ENCODE measurements at places on chromosomes 16 and 17.

- DNase-seq = no peak
Measured at GRCh38 chr17:33285413-33285812, 7.7 kb downstream of the ASIC2 start.

DNA sequence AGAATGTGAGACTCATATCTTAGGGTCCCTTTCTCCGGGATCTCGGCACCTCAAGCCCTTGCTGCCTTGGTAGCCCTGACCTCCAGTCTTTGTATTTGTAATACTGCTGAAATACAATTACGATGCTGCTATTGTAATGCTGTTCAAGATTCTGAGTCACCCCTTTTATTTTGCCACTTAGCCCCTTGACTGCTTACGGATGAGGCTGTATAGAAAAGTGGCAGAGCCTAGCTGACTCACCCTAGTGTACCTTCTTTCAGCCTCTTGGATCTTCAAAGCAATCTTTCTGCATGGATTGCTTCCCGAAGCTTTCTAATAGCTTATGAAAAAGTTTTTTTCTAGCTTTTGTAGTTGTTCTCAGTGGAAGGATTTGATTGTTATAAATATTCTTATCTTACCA is 187.9 kb downstream of the KCNJ2 start:
- no peak for DNase-seq

DNA sequence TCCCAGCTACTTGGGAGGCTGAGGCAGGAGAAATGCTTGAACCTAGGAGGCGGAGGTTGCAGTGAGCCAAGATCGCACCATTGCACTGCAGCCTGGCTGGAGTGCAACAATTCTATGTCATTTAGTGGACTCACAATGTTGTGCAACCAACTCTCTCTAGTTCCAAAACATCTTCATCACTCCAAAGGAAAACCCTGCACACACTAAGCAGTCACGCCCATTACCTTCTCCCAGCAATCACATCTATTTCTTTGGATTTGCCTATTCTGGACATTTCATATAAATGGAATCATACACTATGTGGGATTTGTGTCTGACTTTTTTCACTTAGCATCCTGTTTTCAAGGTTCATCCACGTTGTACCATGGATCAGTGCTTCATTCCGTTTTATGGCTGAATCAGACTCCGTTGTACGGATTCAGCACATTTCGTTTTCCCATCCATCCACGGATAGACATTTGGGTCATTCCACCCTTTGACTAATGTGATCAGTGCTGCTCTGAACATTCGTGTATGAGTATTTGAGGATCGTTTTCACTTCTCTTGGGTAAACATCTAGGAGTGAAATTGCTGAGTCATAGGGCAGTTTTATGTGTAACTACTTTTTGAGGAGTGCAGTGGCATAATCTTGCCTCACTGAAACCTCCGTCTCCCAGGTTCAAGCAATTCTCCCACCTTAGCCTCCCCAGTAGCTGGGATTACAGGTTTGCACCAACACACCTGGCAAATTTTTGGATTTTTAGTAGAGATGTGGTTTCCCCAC is 45.4 kb upstream of the EMP2 start:
- DNase-seq = no peak

GRCh38 chr17:42946812-42947211 is 17.4 kb downstream of the AARSD1 start:
- DNase-seq = no peak

- DNase-seq = no peak
Measured at GRCh38 chr17:22704674-22705073, 1012.4 kb downstream of the KCNJ18 start.

DNA sequence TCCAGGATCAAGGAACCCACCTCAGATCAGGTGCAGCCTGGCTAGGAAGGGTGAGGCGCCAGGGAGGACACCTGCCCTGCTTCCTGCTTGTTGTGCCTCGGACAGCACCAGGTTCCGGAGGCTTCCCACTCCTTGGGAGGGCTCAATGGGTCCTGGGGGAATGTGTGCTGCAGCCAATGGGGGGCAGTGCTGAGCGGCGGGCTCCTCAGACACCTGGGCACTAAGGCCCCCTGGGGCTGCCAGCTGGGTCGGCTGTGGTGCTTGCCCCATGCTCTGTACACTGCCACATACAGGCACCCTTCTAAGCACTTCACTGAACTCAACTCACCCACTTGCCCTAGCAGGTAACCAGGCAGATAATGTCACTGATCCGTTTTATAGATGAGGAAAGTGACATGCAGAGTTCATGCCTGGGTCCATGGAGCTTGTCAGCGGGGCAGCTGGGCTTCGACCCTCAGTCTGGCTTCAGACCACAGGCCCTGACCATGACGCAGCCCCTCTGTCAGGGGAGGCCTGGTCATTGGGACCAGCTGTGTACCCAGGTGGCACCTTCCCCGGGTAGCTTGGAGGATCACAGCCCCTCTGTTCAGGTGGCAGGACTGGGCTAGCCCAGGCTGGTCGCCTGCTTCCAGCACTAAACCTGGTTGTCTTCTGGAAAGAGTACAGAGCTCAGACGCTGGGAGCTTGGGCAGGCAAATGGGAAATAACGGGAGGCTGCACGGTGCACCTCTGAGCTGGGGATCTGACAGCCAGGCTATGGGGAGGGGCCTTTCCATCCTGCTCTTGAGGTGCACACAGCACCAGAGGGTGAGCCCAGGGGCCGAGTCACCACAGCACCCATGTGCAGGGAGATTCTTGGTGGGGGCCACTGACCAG is 8.2 kb downstream of the FN3K start:
- no peak for DNase-seq

DNA sequence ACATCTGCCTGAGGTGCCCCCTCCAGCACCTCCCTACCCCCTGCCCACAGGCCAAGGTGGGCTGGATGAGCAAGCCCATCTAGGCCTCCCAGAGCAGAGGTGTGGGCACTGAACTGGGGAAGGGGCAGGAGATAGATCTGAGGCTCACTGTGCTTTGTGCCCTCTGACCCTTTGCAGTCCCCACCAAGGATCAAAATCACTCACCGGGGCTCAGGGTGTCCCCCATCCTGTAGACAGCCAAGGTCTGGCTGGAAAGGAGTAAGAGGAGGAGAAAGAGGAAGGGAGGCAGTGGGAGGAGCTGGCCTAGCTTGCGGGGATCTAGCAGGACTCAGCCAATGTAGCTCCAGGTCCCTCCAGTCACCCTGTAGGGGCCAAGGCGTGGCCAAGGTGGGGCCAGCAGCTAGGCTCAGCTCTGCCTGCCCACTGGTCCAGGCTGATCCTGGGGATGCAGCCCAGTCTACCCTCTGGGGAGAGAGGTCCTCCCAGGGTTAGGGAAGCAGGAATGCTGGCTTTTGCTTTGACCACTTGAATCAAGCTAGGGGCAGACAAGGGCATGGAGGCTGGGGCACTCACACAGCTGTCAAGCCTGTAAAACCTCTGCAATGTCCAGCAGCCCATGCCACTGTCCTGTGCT is 1.8 kb downstream of the SLC12A4 start:
- no peak for DNase-seq

DNA sequence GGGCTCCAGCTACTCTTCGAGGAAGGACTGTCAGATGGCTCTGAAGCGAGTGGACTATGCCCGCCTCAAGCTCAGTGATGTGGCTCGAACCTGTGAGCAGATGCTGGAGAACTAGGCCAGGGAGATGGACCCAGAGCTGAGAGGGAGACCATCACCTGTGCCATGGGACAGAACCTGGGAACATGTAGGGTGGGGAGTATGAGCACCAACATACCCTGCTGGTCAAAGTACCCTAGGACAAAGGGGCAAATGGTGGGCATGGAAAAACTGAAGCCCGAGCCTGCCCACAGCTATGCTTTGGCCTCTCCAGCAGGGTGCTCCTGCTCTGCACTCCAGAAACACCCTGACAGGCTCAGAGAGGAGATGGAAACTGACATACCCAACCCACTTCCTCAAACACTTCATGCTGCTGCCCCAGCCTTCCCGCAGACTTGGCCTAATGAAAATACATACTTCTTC is 1.9 kb downstream of the MED11 start:
- no peak for DNase-seq

DNA sequence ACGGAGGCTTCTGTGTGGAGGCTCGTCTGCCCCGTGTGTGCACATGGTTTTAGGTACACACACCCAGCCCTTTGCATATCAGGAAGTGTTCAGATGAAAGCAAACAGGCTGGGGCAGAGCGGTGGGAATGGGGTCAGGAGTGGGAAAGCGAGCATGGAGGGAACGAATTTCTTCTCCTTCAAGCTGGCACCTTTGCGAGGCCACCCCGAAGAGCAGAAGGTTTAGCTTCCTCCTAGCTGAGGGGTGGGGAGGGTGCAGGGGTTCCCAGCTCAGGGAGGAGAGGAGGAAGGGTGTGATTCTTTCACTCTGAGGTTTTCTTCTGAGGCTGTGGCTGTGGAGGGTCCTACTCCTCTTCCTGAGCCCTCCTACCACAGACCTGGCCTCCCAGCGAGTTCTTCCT is 83.6 kb downstream of the ABR start:
- DNase-seq = no peak

DNA sequence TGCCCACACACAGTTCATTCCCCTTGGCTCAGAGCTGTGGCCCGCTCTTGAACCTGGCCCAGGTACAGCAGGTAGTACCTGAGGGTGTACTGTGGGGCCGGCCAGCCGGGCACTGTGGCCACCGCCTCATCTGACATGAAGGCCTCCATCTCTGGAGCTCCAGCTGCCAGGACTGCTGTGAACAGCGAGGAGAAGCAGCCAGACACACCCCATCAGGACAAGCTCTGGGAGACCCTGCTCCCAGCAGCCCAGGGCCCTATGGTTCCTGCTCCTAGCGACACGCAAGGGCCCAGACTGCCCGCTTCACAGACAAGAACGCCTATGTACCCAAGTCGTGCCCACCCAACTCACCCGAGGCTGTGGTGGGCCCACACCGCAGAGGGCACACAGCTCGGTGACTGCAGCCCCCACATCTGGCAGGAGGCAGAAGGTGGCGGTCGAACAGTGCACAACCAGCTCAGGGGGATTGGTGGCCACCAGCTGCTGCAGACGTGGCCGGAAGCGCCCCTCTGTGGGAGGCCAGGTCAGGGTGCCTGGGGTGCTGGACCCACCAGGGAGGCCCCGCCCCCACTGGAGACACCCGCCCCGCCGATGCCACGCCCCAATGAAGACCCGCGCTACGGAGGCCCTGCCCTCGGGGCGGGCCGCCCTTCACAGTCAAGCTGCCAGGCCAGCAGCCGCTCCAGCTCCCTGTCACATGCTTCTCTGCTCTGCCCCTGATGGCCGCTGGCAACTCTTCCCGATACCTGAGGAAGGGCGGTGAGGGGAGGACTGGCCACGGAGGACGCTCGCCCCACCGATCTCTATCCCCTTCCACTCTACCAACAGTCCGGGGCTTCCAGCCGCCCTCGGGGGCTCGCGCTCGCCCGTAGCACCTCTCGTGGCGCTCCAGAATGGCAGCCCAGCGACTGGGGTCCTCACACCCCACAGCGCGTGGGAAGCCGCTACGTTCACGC is 1.1 kb upstream of the STUB1 start:
- no peak for DNase-seq

DNA sequence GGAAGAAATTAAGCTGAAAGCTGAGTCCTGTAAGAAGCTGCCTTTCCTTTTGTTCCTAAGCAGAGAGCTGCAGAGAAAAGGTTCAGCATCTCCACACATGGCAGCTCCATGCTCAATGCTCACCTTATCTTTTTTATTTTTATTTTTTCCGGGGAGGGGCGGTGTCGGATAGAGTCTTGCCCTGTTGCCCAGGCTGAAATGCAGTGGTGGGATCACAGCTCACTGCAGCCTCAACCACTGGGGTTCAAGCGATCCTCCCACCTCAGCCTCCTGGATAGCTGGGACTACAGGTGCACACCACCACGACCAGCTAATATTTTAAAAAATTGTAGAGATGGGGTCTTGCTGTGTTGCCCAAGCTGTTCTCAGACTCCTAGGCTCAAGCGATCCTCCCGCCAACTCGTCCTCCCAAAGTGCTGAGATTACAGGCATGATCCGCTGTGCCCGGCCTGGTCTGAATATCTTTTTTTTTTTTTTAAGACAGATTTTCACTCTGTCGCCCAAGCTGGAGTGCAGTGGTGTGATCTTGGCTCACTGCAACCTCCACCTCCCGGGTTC is 28.3 kb upstream of the CIBAR2 start:
- no peak for DNase-seq

DNA sequence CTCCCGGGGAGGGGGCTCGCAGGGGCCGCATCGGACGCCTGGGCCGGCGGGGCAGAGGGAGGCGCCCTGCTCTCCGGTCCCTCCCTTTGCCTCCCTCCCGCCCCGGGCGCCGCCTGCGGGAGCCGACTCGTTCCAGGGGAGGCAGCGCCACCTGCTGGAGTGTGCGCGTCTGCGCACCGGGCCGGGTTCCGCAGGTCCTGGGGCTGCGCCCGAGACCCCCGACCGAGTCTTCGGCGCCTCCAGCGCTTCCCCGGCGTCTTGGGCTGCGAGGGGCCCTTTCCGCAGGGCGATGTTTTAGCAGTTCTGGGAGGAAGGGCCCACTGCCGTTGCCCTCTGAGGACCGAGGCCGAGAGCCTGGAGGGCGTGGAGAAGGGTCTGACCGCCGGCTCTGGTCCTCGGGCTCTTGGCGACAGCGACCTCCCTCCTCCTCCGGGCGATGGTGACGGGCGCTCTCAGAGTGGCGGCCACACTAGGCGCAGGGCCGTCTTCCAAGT is 106.3 kb downstream of the SEC14L1 start:
- DNase-seq = peak; percentile 59

DNA sequence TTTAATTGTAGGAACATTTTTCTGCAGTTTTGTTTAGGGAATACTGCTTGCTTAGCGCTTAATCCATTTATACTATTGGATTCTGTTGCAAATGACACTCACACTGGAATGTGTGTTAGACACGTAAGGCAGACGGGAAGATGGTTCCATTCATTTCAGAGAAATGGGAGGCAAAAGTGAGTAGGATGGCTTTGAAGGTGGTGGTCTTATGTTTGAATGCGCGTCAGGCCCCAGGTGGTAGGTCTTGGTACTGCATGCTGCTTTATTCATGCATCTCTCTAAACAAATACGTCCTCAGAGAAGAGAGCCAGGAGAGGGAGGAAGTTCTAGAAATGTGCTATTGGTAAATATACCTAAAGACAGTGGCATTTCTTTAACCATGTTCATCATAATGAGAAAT is 997.6 kb upstream of the RBFOX1 start:
- no peak for DNase-seq

GRCh38 chr17:1710807-1711553 is 803 bp upstream of the TLCD2 start:
- DNase-seq = no peak

DNA sequence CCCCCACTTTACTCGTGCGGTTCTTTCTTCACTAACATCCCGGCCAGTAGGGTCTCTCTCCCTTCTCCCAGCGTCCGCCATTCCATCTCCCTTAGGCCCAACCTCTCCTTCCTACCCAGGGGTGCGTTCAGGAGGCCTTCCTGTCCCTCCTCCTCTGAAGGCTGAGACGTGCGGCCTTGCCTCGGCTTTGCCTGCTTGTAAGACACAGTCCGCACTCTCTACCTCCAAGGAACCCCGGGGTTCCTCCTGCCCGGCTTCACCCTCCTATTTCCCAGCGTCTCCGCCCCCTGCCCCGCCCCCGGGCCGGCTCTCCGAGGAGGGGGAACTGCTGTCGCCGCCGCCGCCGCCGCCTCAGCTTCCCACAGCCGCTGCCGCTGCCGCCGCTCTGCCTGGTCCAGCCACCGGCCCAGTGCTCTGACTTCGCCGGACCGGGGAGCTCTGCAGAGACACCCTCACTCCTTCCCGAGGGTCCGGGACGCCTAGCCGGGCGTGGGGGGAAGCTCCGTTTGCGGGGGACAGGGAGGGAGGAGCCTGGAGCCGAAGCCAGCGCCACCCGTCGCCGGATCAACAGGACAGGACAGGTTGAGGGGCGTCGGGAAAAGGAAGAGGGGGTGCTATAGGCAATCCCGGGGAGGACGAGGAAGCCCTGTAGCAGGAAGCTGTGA is 1.2 kb upstream of the FGF11 start:
- no peak for DNase-seq

GRCh38 chr17:50798424-50799288 is 31.3 kb upstream of the ANKRD40CL start:
- peak; percentile 68 for DNase-seq

Data from RWPE1 (cell line).